C1 segment of cervical spinal cord (tissue), 14 donors: ENCODE measurements at places on chromosomes 5 and 9.

DNA sequence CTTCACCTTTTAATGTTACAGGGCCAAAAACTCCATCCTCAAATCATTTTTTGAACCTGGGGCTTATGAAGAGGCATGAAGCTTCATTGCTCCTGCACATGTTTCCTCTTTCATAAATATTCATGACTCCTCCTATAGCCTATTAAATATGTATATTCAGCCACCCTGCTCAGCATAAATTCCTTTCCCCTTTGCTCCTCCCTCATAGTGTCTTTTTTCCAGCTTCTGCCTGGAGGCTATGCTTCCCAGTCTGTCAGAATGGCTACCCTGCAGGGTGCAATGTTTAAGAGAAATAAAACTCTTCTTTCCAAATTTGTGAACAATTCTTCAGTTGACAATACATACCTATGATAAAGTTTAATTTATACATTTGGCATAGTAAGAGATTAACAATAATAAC lies 1082.9 kb upstream of the CDH18 start:
- DNase-seq = no peak

DNA sequence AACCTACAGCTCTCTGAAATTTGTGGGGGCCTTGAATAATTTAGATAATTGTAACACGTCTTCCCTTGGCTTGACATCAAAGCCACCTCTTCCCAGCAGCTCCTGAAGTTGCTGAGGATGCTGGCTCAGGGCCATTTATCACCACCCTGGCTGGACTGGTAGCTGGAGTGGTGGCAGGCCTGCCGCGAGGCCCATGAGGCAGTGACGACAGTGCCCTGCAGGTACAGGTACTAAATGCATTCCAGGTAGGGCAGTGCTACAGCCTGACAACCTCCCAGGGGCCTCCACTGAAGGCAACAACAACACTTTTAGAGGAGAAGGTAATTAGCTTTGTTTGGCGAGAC lies 270.2 kb upstream of the KLF4 start:
- DNase-seq = no peak

- no peak for DNase-seq
Observed at GRCh38 chr5:92941806-92942205, 639.2 kb downstream of the NR2F1-AS1 start.

DNA sequence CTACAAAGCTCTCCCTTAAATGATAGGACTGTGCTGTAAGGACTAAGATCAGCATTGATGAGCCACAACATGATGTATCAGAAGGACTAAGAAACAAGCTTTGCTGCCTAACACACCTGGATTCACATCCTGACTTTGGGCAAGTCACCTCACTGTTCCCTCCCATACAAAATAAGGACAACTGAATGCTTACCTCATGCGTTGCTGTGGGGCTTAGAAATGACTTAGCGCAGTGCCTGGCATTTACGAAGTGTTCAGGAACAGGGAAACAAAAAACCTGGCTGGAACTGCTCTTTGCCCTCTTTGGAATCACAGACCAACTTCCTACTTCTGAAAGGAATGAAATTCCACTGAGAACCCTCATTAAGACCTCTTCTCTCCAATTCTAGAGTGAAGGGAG lies 113.7 kb downstream of the BAAT start:
- DNase-seq = no peak
